ENCODE measurements at places on chromosomes 7 and 10.
A peak's percentile ranks its signal among the peaks of the same experiment; 100 is the strongest.

DNA sequence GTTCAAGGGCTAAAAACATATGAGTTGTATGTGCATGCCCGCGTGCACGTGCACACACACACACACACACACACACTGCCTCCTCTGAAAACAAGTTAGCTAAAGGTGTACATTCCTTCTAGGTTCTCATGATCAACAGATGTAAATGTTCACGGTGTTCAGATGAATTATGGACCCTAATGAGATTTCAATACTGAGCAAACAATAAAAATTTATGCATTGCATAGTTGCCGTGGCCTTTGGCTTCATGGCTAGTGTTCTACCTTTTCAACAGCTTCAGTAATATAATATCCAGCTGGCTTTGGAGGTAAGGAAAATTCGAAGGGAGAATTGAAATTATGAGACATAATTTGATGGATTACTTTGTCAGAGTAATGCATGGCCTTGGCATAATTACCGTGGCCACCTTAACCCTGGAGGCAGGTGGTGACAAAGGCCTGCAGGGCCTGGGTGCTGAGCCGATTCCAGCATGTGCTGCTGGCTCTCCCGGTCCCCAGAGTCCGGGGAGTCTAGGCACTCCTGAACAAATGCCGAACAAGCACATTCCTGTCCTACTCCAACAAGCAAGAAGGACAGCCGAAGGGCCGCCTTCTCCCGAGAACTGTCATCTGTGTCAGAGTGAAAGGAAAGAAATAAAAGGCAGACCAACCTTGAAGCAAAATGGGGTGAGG is 166.6 kb upstream of the TCF7L2 start:
- DNase-seq: peak; percentile 24

GRCh38 chr10:8352171-8353075 is 297.9 kb downstream of the GATA3 start:
- no peak for DNase-seq

DNA sequence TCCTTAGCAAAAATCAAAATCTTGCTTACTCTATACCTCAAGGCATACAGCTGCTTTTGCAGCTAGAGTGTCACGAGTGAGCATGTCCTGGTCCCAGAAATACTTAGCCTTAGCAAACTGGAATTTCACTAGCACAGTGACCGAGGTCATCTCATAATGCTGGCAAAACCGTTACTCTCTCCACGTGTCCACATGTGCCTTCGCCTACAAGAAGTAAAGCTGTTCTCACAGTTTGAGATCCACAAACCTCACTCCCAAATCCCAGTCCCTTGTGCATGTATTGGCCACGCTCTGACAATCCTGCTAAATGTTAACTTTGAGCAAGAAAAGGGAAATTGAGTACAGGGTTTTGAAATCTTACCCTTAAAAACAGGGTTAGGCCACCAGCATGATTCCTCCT is 111.0 kb upstream of the PLXDC2 start:
- DNase-seq: no peak

GRCh38 chr10:79396520-79396919 is 48.9 kb downstream of the ZCCHC24 start:
- no peak for DNase-seq

GRCh38 chr7:156192921-156193320 is 380.7 kb upstream of the SHH start:
- DNase-seq: no peak

GRCh38 chr10:49613165-49613881 is 514 bp upstream of the CHAT start:
- DNase-seq: no peak

Data from SHP77 treated with DMSO at 0.1 percent for 48 hours (cell line).